Left ventricle myocardium superior (tissue), 1 donor: ENCODE measurements at places on chromosomes 4 and X. TPM values are rescaled to one million over a fixed set of nuclear protein-coding genes. Genes with fewer than 3 reads are reported as not detected.

DNA sequence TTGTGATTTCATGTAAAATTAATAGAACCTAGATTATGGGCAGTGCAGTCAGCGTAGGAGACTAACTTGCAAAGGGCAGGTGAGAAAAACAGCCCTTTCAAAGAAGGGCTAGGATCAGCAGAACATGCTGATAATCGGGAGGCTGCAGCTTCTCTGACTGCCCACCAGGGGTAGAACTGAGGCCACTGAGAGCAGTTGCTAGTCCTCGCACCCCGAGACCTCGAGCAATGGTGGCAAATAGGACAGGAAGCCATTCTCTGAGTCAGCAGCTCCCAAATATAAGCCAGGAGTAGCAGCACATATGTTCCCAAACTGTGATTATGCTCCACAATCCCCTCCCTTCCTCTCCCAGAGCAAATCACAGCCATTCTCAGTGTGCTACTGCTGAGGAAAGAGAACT, 186.5 kb downstream of the MSL3 start:
- DNase-seq: no peak

DNA sequence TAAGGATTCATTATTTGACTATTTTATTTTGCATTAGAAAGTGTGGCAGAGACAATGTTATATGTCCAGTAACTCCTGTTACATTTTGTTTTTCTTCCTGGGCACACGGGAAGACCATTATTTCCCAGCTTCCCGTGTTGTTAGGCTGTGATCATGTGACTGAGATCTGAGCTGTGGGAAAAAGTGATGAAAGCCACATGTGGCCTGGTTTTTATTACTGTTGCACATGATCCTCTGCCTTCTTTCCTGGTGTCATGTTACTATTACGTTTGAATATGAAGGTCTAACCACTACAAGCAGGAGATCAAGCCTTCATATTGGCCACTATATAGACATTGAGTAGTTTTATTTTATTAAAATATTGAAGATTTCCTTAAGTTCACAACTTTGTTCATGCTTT, 28.2 kb upstream of the MID1 start:
- no peak for DNase-seq

DNA sequence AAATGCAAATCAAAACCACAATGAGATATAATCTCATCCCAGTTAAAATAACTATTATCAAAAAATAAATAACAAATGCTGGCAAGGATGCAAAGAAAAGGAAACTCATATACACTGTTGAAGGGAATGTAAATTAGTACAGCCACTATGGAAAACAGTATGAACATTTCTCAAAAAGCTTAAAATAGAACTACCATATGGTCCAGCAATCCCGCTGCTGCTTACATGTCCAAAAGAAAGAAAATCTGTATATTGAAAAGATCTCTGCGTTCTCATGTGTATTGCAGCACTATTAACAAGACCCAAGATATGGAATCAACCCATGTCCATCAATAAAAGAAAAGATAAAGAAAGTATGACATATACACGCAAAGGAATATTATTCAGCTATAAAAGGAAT, 3.0 kb upstream of the NAP1L2 start:
- no peak for DNase-seq

The GPR34 gene
- total RNA-seq: 8.6 TPM

The PDE5A gene
- total RNA-seq: 7.6 TPM

DNA sequence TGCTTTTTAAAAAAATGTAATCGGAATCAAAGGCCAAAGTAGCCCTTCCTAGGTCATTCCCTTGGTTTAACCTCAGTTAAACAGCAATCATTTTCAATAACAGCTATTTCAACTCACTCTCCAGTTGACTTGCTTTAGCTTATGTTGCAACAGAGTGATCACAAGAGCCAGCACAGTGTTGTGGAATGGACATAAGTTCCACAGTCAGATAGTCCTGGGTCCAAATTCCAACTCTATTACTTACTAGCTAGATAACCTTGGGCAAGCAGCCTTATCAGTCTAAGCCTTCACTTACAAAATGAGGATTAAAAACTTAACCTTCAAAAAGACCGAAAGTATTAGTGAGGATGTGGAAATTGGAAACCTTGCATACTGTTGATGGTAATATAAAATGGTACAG, 9.2 kb upstream of the GPC3 start:
- no peak for DNase-seq

DNA sequence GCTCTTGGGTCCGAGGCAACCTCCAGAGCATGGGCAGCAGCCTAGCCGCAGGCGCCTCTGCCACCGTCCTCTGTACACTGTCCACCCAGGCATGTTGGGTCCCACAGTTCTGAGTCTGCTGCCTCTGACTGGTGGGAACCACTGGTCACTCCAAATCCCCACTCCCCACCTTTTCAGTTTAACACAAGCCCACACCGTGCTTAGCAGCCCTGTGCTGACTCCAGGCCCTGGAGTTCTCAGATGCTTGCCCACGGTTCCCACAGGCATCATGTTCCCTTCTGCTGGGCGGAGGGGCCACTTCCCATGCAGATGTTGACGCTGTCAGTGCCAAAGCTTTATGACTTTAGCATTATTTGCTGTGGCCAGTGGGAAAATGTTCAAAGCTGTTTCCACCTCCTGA, 104.5 kb downstream of the SCD5 start:
- no peak for DNase-seq

The USP17L20 gene
- not detected for total RNA-seq

DNA sequence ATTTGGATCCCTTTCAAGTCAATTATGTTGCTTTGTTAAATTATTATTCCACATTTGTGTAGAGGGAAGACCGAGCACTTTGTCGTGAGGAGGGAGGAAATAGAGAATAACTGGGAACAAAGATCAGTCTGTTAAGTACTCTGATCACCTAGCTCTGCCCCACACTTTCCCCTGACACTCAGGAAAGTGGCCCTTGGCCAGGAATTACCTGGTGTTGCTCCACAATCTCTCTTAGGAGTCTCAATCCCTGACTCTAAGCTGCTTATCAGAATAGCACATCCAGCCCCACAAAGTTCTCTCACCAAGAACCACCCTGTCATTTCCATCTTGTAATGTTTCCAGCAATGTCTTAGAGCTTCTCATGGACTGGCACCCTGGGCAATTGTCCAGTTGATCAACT, 83.8 kb upstream of the BMPR1B start:
- no peak for DNase-seq

- no peak for DNase-seq
Measured at GRCh38 chr4:20576861-20577260, 123.4 kb upstream of the PACRGL start.

The GPC4 gene
- total RNA-seq: 11.6 TPM

- no peak for DNase-seq
Measured at GRCh38 chr4:7348946-7349900, 85.5 kb downstream of the PSAPL1 start.

GRCh38 chr4:142697320-142697719, 148.8 kb downstream of the INPP4B start:
- DNase-seq: no peak

The NDNF gene
- 9.0 TPM for total RNA-seq

- DNase-seq: no peak
Measured at GRCh38 chrX:29962061-29962460, 253.3 kb upstream of the MAGEB2 start.

DNA sequence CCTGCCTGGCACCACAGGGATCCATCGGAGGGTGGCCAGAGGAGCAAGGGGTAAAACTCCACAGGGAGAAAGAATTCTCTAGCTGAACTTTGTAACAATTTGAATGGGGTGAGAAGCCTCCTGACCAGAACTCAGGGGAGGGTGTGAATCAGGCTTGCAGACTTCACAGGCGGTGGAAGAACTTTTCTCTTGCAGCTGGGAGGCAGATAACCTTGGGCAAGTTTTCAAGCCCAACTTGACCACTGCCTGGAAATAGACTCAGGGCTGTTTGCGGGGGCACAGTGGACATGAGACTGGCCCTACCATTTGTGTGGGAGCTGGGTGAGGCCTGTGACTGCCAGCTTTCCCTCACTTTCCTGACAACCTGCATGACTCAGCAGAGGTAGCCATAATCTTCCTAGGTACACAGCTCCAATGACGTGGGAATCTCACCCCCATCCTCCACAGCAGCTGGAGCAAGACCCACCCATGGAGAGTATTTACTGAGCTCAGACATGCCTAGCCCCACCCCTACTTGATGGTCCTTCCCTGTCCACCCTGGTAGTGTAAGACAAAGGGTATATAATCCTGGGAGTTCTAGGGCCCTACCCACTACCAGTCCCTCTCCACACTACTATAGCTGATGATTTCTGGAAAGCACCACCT, 210.0 kb upstream of the AGTR2 start:
- no peak for DNase-seq

GRCh38 chrX:72001906-72002305, 91.3 kb downstream of the NHSL2 start:
- no peak for DNase-seq

- no peak for DNase-seq
Measured at GRCh38 chr4:125225806-125226205, 88.9 kb upstream of the FAT4 start.

DNA sequence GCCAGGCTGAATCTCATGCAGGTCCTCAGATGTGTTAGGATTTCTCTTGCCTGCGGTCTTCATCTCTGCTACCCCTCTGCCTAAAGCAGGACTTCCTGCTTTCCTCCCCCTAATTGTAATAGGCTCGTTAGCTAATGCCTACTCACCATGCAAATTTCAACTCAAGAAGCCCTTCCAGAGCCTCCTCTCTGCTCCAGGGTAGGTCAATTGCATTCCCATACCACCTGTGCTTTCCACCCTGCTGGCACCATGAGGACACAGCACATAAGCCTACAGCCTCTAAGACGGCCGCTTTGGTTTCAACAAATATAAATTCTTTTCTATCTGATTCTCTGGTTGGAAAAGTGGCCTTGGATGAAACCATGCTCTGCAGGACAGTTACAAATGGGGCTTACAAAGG, 93.9 kb downstream of the QDPR start:
- no peak for DNase-seq

- DNase-seq: no peak
Measured at GRCh38 chr4:177266506-177266905, 43.2 kb upstream of the NEIL3 start.

- peak; percentile 18 for DNase-seq
Measured at GRCh38 chr4:907691-908425, 24.3 kb downstream of the GAK start.

GRCh38 chr4:169416997-169417396, 146.2 kb upstream of the SH3RF1 start:
- no peak for DNase-seq

GRCh38 chr4:74197080-74197479, 39.2 kb downstream of the MTHFD2L start:
- DNase-seq: no peak

DNA sequence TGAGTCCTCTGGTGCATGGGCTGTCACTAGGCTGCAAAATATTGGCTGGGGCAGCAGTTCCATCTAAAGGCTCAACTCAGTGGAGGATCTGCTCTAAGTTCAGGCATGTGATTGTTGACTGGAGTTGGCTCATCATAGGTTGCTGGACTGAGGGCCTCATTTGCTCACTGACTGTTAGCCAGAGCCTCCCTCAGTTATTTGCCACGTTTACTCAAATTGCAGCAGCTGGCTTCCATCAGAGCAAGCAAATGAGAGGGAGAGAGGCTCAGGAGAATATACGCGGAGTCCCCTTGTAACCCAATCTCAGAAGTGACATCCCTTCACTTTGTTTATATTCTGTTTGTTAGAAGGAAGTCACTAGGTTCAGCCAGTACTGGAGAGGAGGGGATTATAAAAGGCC, 54.1 kb downstream of the BMP3 start:
- no peak for DNase-seq

DNA sequence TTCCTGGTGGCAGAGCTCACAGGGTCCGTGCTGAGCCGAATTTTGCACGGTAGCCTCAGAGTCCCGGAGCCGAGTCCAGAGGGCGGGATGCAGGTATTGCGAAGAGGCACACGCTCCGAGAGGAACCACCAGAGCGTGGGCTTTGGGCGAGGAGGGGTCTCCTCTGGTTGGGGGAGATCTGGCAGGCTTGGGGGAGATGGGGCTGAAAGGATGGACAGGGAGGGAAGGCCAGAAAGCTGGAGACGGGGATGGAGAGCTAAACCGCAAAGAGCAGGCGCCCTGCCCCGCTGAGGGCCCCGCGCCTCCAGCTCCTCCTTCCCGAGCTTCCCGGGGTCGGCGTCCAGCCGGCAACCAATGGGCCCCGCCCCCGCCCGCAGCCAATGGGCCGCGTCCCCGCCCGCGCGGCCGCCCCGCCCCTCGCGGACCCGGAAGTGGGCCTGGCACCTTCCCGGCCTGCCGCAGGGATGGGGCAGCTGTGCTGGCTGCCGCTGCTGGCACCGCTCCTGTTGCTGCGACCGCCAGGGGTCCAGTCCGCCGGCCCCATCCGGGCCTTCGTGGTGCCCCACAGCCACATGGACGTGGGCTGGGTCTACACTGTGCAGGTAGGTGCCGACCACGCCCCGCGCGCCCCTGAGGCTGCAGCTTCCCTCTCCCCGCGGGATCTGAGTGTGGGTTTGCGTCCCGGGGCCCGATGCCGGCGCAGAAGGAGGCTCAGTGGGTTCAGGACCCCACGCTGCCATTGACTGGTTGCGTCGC, at the start of gene MAN2B2:
TSS of gene MAN2B2 (plus strand) at position 443 of the 756 bp plus-strand sequence. CDS start at position 465, 22 bp downstream.
- peak; percentile 95 for DNase-seq

The UGT2A1 gene
- not detected for total RNA-seq

GRCh38 chrX:41350150-41350975, 16.4 kb downstream of the DDX3X start:
- no peak for DNase-seq

- no peak for DNase-seq
Measured at GRCh38 chr4:170589597-170590191, 499.9 kb upstream of the AADAT start.

- DNase-seq: no peak
Measured at GRCh38 chr4:72553540-72554337, 15.3 kb downstream of the ADAMTS3 start.

- no peak for DNase-seq
Measured at GRCh38 chr4:39255871-39256270, 73.5 kb downstream of the WDR19 start.

The GRK4 gene
- total RNA-seq: 9.2 TPM

The GPR82 gene
- total RNA-seq: 0.27 TPM

DNA sequence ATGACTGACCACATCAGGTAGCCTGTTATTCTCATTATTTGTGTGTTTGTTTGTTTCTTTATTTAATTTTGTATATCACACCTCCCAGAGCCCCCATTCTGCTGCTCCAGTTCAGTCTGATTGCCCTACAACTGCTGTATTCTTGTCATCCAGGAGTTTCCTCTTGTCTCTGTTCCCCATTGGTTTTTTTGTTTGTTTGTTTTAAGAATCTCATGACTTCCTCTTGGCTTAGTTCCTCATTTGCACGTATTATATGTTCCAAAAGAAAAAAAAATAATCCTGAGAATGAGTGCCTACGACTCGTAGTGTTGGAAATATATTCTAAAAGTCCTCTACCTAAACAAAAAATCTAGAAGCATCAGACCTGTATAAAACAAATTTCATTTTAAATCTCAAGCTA, 142.3 kb upstream of the SLIT2 start:
- DNase-seq: no peak

DNA sequence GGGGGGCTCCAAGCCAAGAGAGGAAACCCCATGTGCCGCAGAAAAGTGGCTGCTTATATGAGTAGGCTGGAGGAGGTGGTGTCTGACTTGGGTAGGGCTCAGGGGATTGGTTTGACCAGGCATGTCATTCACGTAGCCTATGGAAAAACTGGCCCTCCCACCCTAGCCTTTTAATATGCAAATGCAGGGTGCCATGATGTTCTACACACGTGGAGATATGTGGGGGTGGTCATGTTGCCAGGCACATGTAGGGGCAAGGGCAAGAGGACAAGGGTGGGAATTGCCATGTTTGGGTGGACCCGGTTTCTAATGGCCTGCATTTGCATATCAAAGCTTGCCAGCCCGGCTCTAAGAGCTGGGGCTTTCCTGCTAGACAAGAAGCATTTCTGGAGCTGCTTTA, 86.9 kb upstream of the SHISA3 start:
- DNase-seq: no peak
